ENCODE measurements at places on chromosomes 5 and 9.

- no peak for DNase-seq
These were observed 711.1 kb upstream of the CHD1 start for GRCh38 chr5:99639905-99640304.

DNA sequence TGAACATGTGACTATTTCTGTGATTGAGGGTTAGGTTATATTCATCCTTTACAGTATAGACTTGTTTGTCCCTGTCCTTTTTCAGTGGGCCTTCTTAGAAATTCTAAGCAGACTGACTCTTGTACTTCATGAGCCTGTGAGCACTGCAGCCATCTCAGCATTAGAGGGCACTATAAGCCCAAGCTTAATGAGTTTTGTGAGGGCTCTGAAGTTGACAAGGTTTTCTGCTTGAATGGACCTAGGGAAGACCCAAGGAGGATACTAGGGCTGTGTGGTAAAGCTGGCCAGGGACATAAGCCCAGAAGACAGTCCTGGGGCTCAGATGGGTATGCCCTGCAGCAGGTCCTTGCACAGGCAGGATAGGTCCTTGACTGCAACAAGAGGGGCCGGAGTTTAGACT is 126.5 kb downstream of the MRPS30 start:
- no peak for DNase-seq

DNA sequence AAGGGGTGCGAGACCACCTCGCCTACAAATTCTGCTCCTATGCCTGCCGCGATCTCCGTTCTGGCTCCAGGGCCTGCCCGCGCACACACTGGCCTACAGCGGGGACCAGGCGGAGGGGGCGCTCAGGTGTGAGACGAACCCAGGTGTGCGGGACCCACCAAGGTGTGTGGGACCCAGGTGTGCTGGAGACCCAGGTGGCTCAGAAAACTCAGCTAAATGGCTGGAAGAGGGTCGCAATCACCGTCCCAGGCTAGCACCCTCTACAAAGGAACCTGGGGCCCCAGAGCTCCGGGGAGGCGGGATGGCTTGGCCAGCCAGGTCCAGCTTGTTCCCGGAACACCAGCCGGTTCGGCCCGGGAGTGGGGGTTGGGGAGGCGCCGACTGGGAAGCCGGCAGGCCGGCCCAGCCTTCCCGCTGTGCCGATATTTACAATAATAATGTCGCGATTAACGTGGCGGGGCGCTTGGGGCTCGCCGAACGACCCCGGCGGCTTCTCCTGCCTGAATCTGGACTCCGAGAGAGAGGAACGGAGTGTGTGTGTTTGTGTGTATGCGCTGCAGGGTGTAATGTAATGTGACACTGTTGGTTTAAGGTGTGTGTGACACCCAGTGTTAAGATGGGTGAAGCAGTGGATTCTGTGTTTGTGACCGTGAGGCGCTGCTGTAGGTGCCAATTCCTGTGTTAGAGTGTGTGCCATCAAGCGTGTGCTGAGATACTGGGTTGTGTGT is 1.4 kb downstream of the PCDH1 start:
- DNase-seq = no peak

DNA sequence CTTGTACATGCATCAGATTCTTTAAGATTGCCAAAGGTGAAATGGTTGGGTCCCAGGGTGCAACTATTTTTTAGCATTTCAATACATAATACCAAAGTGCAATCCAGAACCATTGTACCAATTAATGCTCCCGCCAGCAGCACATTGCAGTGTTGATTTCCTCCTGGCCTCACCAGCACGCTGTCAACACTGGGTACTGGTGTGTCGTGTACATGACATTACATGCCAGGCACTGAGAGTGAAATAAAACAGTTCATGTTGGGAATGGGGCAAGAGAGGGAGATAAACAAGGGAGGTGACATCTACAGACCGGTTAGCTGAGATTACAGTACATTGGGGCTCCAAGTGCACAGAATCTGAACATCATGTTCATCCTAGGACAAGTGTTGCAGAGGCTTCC is 37.8 kb downstream of the HMGCS1 start:
- DNase-seq = no peak

DNA sequence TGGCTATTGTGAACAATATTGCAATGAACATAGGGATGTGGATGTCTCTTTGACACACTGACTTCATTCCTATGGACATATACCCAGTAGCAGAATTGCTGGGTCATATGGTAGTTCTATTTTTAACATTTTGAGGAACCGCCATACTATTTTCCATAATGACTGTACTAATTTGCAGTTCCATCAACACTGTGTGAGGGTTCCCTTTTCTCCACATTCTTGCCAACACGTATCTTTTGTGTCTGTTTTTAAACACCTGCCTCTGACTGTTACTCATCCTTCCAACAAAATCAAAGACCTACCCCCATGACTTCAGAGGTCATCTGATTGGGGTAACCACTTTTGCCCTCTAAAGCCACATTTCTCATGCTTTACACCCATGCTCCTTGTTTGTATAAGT is 133.5 kb downstream of the MED27 start:
- DNase-seq = no peak

DNA sequence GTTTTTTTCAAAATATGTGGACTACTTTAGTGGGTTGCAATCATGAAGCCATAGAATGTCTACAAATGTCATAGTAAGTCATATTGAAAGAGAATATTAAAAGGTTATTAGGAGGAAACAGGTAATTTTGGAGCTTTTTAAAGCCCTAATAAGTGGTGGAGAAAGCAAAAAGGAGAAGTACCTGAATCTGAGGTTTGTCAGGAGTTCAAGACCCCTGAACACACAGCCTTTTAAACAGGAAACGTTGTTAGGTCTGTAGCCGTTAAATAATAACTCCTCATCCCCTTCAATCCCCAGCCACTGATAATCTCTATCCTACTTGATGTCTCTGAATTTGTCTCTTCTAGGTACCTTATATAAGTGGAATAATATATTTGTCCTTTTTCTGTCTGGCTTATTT is 51.1 kb downstream of the SPEF2 start:
- DNase-seq = no peak

DNA sequence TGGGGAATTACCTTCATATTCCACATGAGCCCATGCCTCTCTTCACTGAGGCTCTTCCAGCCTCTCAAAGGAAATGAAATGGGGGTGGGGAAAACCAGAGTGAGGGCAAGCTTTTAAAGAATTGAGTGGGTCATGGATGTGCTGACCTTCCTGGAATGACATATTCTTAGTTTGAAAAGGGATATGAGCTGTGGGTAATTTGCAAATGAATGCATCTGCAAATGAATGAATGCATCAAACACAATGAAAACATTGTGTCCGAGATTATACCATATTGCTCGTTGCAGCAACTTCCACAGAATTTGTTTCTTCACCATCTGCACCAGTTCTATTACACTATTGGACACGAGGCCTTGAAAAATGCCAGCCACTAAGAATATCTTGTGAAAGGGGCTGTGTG is 198.6 kb upstream of the CDH6 start:
- no peak for DNase-seq

DNA sequence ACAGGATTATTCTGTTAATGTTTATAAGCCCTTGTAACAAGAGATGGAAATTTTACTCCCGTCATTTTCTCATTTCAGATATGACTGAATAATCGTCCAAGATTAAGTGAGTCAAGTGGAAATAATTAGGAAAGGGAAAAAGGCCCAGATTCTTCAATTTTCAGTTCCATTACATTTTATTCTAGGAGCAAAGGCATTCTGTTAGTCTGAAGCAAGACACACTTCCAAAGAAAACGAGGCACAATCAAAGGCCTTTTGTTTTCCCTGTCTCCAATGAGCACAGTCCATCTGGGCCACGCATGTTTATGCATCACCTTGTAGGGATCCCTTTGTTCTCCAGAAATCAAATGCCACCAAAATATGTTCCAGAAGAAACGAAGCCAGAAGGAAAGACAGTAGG is 382.9 kb upstream of the RFX3 start:
- no peak for DNase-seq

DNA sequence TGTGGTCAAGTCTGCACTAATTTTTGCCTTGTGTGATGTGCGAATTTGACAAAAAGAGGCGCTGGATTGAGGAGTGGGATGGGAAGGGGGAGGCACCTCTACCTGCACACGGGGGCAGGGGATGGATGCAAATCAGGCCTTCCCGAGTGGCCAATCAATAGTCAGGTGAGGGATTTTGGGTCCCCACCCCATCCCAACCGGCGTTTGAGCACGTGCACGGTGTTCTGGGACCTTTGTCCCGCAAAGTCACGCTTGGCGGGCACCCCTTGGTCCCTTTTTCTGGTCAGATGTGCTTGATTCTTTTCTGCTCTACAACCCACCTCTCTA is 685 bp upstream of the ADAMTS19 start:
- no peak for DNase-seq
